ENCODE measurements at places on chromosomes 11 and 22.

DNA sequence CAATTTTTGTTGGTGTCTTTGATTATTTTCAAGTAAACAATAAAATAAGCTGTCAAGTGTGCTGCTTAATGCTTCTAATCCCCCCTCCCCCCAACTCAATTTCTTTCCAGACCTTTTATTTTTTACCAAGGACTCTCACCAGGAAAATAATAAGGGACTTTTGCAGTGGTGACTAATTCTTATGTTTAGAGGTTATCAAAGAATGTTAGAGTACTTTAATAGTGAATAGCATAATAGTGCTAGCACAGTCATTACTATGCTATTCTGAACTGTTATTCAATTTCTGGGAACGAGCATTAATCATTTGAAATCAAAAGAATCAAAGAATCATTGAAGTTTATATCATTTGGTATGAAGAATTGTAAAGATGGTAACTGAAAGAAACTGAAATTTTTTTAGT is 251.4 kb downstream of the DDX10 start:
- DNase-seq = no peak

DNA sequence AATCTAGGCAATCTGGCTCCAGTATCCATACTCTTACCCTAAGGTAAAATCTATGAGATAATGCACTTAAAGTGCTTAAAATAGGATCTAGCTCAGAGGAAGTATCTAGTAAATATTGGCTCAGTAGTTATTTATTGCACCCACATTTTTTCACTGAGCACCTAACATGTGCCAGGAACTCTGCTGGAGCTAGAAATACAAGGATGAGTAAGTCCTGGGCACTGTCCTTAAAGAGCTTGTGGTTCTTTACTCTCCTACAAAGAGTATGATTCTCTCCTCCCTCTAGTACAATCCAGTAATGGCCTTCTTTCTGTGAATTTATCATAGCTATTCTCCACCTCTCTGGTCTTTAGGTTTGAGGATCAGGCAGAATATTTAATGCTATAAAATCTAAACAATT is 59.2 kb downstream of the DEUP1 start:
- DNase-seq = no peak

- DNase-seq = no peak
Measured at GRCh38 chr11:43924112-43924855, 18.2 kb upstream of the C11orf96 start.

DNA sequence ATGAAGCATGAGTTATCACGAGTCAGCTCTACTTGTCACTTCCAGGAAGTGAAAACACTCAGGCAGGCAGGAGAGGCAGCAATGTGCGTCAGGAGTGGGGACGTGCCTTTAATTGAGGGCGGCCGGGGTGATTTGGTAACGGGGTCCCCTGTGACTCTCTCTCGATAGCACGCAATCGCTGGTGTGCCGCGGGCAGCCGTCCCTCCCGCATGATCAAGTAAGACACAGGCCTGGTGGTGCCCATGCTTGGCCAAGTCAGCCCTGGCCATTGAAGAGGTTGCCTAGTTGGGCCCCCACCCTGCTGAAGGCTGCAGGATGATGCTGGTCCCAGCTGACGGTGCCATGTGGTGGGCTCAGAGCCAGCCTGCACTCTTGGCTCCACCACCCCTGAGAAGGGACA is 29.7 kb downstream of the CACNG2 start:
- no peak for DNase-seq

GRCh38 chr22:37178350-37179125 is 9.5 kb downstream of the C1QTNF6 start:
- no peak for DNase-seq

GRCh38 chr11:85086504-85087284 is 540.5 kb downstream of the DLG2 start:
- no peak for DNase-seq

GRCh38 chr22:19397734-19398104 is 33.8 kb downstream of the HIRA start:
- no peak for DNase-seq

Measured in Jurkat, Clone E6-1 (cell line).